ENCODE measurements at places on chromosomes 13 and 19.

DNA sequence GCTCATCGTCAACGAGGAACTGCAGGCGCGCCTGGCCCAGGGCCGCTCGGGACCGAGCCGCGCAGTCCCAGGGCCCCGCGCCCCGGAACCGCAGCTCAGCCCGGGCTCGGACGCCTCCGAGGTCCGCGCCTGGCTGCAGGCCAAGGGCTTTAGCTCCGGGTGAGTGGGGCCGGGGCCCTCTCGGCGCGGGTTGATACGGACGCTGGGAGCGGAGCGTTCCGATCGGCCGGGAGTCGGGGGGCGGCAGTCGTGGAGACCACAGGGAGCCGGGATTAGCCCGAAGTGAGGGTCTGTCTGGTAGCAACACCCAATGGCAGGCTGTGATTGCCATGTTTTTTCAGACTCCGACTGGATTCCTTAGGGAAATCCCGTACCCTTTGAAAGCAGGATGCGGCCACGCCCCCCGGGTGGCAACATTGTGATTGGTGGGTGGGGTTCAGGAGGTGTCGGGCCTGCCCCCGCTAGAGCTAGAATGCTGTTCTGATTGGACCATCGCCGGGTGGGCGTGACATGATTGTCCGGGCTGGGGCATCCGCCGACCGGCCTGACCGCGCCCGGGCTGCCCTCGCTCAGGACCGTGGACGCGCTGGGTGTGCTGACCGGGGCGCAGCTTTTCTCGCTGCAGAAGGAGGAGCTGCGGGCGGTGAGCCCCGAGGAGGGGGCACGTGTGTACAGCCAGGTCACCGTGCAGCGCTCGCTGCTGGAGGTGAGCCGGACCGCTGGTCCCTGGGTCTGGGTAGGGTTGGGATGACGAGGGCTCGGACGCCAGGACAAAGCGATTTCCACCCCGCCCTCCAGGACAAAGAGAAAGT lies 11.3 kb downstream of the EPS8L1 start:
- DNase-seq: peak; percentile 37

- no peak for DNase-seq
These were observed 4.6 kb downstream of the UBA2 start for GRCh38 chr19:34432797-34433196.

GRCh38 chr19:49422407-49423070 lies 702 bp downstream of the PTH2 start:
- DNase-seq: no peak

- no peak for DNase-seq
These were observed 96.5 kb downstream of the MIPEP start for GRCh38 chr13:23792680-23793079.

GRCh38 chr19:53849237-53849676 lies 18.4 kb upstream of the MYADM start:
- no peak for DNase-seq

GRCh38 chr19:12202250-12202649 lies 39.4 kb downstream of the ZNF136 start:
- peak; percentile 53 for DNase-seq

- DNase-seq: no peak
These were observed 660 bp upstream of the MVB12A start for GRCh38 chr19:17419154-17419620.

DNA sequence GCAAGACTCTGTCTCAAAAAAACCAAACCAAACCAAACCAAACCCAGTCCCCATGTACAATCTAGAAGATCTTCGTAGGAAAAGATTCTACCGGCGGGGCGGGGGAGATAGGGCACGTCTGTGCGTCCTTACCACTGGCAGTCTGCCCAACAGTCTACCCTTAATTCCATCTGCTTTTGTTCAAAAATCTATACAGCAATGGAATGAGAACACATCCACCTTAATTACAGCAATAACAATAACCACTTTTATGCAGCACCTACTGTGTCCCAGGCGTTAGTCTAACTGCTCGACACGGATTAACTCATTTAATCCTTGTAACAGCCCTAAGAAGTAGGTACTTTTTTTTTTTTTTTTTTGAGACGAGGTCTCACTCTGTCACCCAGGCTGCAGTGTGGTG lies 2.5 kb upstream of the ATF5 start:
- DNase-seq: no peak

DNA sequence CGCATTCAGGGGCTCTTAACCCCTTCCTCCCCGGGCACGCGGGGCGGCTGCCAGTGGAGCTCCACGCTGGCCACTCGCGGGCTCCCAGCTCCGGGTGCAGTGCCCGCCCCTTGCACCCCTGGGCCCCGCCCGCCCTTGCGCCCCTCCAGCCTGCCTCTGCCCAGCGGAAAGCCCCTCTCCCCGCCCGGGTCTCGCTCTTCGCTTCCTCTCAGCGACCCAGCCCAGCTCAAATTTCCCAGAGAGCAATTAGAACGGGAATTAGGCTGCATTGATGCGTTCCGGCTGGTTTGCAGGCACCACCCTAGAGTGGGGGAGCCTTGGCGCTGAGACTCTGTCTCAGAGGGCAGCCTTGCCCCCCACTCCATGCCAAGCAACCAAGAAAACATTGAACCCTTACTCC lies 1.8 kb upstream of the GSX1 start:
- DNase-seq: no peak

DNA sequence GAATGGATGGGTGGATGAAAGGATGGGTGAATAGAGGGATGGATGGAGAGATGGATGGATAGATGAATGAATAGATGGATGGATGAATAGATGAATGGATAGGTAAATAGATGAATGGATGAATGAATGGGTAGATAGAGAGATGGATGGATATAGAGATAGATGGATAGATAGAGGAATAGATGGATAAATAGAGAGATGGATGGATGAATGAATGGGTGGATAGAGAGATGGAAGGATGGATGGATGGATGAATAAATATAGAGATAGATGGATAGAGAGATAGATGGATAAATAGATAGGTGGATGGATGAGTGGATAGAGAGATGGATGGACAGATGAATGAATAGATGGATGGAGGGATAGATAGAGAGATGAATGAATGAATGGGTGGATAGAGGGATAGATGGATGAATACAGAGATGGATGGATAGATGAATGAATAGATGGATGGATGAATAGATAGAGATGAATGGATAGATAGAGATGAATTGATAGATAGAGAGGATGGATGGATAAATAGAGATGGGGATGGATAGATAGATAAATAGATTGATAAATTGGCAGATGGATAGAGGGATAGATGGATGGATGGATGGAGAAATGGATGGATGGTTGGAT lies 106.7 kb upstream of the SOX1 start:
- DNase-seq: no peak

GRCh38 chr13:28338006-28338574 lies 156.8 kb downstream of the FLT1 start:
- no peak for DNase-seq
